ENCODE measurements at places on chromosomes 1 and 21.

- peak overlapping the region; percentile 43 for H3K27ac ChIP-seq
- H3K36me3 ChIP-seq: peaks cover 4% of the 10 kb centered on the region
- H3K4me1 ChIP-seq: peaks cover 53% of the 10 kb centered on the region
- DNase-seq: no peak
- H3K27me3 ChIP-seq: no peaks in the 10 kb centered on the region
- H3K4me3 ChIP-seq: peak overlapping the region; percentile 92
These were observed 3.0 kb downstream of the CAMSAP2 start for GRCh38 chr1:200741551-200742207.

DNA sequence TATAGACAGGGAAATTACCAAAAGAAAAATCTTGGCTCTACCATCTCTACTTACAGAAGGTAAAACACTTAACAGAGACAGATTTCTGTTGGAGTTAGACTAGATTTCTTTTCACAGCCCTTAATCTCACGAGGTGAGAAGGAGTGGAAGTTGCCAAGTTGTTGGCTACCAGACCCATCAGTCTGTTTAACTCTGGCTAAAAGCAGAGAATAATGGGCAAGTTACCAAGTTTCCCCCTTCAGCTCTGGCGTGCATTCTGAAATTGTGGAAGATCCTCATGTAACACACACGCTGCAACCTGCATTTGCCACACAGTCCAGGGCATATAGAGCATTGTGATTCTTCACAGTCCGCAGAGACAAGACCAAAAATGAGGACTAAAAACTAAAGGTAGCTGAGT, 49.3 kb downstream of the STX6 start:
- H3K36me3 ChIP-seq: peaks cover 55% of the 10 kb centered on the region
- no peak overlapping the region for H3K4me3 ChIP-seq
- no peak for DNase-seq
- no peaks in the 10 kb centered on the region for H3K4me1 ChIP-seq
- no peak overlapping the region for H3K27ac ChIP-seq
- H3K27me3 ChIP-seq: no peaks in the 10 kb centered on the region

- peak overlapping the region; percentile 26 for H3K27ac ChIP-seq
- no peaks in the 10 kb centered on the region for H3K36me3 ChIP-seq
These were observed 68.9 kb downstream of the LRIG2 start for GRCh38 chr1:113141650-113142473.

- no peaks in the 10 kb centered on the region for H3K36me3 ChIP-seq
- H3K4me3 ChIP-seq: no peak overlapping the region
- no peak for DNase-seq
- H3K4me1 ChIP-seq: peaks cover 5% of the 10 kb centered on the region
- H3K27ac ChIP-seq: no peak overlapping the region
These were observed 115.8 kb upstream of the ZNF678 start for GRCh38 chr1:227447531-227447990.

- peaks cover 3% of the 10 kb centered on the region for H3K27me3 ChIP-seq
- H3K4me1 ChIP-seq: peaks cover 11% of the 10 kb centered on the region
- no peak for DNase-seq
These were observed 27.1 kb downstream of the TNNT2 start for GRCh38 chr1:201350361-201350725.

- peaks cover 17% of the 10 kb centered on the region for H3K36me3 ChIP-seq
- H3K4me1 ChIP-seq: peaks cover 15% of the 10 kb centered on the region
- H3K4me3 ChIP-seq: no peak overlapping the region
- DNase-seq: no peak
These were observed 240.7 kb upstream of the HOOK1 start for GRCh38 chr1:59574085-59574484.

GRCh38 chr1:230242326-230242725, 175.3 kb downstream of the GALNT2 start:
- H3K36me3 ChIP-seq: peaks cover 34% of the 10 kb centered on the region
- H3K27me3 ChIP-seq: no peaks in the 10 kb centered on the region
- no peak overlapping the region for H3K4me3 ChIP-seq
- no peak for DNase-seq
